Dermis microvascular lymphatic vessel endothelial cell (primary cell): ENCODE measurements at places on chromosomes 3 and 15.

- peak; percentile 77 for DNase-seq
Observed at GRCh38 chr3:66276705-66277274, 56.0 kb downstream of the SLC25A26 start.

GRCh38 chr3:36707623-36708409 lies 56.5 kb downstream of the DCLK3 start:
- no peak for DNase-seq

DNA sequence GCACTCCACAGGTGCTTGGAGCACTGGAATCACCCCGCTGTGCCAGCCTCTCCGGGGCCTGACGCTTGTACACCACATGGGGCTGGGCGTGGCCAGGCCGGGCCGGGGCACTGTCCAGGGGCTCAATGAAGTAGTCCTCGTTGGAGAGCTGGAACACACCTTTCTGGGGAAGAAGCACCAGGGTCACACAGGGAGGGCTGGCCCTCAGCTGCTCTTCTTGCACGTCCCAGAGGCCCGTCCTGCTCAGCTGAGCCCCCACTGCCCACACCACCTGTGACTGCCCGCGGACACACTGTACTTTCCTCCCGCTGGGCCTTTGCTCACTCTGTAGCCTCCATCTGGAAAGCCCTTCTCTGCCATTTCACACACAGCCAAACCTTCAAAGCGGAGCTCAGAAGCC lies 13.3 kb downstream of the ADAMTS7 start:
- no peak for DNase-seq

DNA sequence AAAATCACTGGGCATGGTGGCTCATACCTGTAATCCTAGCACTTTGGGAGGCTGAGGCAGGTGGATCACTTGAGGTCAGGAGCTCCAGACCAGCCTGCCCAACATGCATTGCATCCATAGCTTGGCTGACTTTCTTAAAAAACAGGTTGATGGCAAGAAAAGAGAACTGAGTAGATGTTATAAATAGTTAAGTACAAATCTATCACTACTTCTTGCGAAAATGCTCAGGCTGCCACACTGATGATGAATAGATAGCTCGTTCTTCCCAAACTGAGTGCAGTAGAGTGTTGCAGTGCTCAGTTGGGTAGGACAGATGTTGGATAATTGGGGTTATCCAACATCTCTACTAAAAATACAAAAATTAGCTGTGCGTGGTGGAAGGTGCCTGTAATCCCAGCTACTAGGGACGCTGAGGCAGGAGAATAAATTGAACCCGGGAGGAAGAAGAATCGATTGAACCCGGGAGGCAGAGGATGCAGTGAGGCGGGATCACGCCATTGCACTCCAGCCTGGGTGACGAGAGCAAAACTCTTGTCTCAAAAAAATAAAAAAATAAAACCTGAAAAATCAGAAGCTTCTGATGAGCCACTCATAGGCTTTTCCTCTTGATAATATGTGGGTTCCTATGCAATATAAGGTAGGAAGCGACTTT lies 1.2 kb downstream of the BTLA start:
- no peak for DNase-seq

- DNase-seq, result no peak
Observed at GRCh38 chr3:120027226-120027625, 67.0 kb downstream of the GSK3B start.

GRCh38 chr15:39743611-39744010 lies 39.0 kb downstream of the FSIP1 start:
- DNase-seq, result peak; percentile 63

DNA sequence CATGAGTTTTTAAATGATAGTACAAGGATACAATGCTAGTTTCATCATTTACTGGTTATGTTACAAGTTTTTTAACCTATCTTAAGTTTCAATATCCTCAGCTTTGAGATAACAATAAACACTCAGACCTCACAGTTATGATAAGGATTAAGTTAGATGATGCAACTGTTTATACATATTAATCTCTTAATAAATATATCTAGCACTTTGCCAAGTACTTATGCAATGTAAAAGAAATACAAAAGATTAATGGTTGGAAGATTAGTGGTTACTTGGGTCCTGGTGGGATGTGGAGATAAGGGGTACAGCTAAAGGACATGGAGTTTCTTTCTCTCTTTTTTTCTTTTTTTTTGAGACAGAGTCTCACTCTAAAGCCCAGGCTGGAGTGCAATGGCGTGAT lies 12.0 kb downstream of the SPPL2A start:
- DNase-seq, result no peak

- no peak for DNase-seq
Observed at GRCh38 chr3:190619353-190619752, 105.5 kb downstream of the IL1RAP start.

DNA sequence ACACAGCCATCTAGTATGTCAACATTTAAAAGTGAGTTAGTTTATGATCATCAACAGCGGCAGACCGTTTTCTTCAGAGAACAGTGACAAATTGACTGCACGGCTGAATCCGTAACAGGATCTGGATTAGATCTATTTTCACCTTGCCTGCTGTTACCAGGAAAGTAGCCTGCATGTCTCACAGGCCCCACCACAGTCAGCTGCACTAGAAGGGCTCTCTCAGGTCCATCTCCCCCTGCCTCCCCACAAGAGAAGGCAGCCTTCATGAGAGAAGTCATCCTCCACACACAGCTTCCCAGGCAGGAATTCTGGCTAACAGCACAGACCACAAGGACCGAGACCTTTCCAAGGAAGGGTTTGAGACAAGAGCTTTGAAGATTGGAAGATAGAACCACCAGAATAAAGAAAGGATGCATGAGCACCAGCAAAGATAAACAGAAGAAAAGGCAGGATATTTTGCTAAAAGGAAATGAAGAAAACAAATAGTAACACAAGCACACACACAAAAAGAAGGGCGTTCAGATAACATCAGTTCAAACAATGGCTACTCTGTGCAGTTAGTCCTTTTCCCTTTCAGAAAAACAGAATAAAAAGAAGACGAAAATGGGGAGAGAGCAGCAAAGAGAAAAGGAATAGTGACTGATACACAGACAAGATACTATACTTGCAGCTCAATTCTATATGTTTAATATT lies 127.5 kb downstream of the SNRK start:
- no peak for DNase-seq
